ENCODE measurements at places on chromosomes 12 and 14.

GRCh38 chr12:1479645-1480044, 114.7 kb downstream of the FBXL14 start:
- no peak for DNase-seq

DNA sequence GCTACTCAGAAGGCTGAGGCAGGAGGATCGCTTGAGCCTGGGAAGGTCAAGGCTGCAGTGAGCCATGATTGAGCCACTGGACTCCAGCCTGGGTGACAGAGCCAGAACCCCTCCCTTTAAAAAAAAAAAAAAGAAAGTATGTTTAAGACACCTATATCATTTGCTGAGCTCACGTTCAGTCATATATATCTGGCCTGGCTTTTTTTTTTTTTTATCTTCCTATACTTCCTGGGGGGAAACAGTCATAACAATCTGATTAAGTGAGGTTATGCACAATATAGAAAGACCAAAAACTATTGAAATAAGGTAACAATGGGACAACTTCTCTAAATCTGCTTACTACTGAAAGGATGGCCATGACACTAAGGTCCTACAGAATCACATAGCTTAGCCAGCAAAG, 9.4 kb upstream of the ARID2 start:
- DNase-seq = no peak

GRCh38 chr12:104137001-104137901, 759 bp downstream of the NFYB start:
- DNase-seq = no peak

DNA sequence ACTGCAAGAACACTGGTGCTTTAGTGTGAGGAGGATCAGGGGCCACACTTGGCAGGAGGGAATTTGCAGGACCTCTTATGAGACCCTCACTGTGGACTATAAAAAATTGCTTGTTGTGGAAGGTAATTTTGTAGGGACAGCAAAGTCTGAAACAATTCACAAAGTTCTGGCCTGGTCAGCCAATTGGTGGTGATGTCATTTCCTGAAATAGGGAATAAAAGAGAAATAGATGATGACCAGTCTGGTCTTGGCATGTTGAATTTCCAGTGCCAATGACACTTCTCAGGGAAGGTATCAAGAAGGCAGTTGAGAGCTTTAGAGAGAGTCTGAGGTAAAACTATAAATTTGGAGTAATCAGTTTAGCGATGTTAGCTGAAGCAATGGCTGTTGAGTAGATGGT, 129.3 kb upstream of the LMNTD1 start:
- no peak for DNase-seq

DNA sequence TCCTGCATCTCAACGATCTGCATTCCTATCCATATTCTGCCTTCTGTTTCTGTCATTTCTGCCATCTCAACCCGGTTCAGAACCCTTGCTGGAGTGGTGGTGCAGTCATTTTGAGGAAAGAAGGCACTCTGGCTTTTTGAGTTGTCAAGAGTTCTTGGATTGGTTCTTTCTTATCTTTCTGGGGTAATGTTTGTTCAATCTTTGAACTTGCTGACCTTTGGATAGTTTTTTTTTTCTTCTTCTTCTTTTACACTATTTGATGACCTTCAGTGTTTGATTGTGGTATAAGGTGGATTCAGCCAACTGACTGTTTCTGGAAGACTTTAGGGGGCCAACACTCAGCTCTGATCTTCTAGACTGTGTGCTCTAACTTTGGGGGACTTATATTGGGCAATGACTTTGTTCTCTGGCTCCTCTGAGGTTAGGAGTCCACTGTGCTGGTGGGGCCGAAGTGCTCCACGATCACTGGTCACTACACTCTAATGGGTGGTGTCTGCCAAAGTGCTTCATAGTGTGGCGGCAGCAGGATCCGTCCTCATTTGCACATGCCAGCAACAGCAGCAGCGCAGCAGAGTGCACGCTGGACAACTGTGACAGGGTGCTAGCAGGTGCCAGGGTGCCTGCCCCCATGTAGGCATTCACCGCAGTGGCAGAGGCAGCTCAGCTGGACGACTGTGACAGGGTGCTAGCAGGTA, 255.8 kb downstream of the FBXL14 start:
- no peak for DNase-seq

- DNase-seq = no peak
Measured at GRCh38 chr14:40119765-40120164, 687.5 kb upstream of the FBXO33 start.

DNA sequence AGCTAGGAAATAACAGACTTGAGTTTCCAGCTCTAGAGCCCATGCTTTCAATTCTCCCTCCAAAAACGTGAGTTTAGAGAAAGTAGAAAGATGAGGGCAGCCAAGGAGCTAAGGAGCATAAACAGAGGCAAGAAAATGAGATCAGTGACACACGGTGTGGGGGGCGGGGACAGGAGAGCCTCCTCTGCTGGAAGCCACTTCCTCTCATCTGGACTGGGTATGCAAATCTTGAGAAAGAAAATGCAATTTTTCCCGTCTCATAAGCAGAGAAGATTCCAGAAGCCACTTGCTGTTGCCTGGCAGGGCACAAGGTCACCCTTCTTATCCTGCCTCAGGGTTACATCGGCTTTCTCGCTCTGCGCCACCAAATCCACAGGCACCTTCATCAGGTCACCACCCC, 6.0 kb downstream of the OR10P1 start:
- no peak for DNase-seq

- no peak for DNase-seq
Measured at GRCh38 chr12:115506822-115507559, 770.5 kb downstream of the MED13L start.

- DNase-seq = no peak
Measured at GRCh38 chr12:64694130-64695040, 64.8 kb downstream of the GNS start.

DNA sequence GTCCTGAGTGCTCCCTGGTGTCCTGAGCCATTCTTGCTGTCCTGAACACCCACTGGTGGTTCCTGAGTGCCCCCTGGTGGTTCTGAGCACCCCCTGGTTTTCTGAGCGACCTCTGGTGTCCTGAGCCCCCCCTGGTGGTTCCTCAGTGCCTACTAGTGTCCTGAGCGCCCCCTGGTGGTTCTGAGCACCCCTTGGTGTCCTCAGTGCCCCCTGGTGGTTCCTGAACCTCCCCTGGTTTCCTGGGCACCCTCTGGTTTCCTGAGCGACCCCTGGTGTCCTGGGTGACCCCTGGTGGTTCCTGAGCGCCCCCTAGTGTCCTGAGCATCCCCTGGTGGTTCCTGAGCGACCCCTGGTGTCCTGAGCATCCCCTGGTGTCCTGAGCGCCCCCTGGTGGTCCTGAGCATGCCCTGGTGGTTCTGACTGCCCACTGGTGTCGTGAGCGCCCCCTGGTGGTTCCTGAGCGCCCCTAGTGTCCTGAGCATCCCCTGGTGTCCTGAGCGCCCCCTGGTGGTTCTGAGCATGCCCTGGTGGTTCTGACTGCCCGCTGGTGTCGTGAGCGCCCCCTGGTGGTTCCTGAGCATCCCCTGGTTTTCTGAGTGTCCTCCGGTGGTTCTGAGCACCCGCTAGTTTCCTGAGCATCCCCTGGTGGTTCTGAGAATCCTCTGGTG, 473.1 kb downstream of the TMEM121 start:
- DNase-seq = no peak

DNA sequence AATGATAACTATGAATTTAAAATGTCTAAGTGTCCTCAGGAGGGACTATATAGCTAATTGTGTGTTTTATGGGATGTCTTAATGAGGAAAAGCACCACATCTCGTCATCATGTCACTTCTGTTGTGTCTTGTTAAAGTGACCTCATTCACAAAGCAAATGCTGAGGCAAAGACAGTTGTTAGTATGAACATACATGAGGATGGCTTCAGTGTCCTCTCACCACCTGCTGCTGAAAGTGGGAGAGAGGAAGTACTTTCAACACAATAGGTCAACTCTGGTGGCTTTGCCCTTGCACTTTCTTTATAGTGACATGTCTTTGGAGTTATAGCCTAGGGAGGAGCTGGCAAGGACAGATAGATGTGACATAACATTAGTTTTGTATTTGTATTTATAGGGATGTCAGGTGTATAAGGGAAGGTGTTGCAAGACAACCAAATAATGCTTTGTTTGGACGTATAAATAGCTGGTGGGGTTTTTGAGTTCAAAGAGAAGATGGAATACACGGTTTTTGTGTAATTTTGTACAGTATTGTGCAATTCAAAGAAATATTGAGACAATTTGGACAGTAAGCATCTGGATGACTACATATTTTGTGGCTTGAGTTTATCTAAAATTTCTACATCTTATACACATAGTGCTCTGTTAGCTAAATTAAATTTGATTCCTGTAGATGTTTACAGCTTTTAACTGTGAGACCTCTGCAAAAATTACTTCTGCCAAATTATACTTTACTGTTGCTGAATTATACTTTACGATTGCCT, 131.7 kb upstream of the ATP2B1 start:
- no peak for DNase-seq

DNA sequence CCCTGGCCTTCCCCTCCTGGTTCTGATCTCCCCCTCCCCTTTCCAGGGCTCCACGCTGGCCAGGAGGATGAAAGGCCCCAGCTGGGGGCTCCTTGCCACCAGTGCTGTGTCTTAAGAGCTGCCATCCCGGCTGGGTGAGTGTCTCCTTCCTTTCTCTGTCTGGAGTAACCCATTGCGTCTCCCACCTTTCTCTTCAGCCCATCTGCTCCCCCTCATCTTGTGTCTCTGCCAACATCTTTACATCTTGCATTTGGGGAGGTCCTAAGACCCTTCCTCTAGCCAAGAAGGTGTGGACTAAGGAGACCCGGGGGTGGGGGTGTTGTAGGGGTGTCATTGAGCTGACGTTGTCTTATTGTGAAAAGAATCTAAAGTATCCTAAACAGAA, 505 bp downstream of the BCL2L2 start:
- no peak for DNase-seq

GRCh38 chr12:113565368-113565767, 93.7 kb upstream of the LHX5 start:
- DNase-seq = no peak

- no peak for DNase-seq
Measured at GRCh38 chr12:121224591-121224990, 14.7 kb downstream of the P2RX4 start.

GRCh38 chr14:68626386-68626785, 166.5 kb downstream of the ZFP36L1 start:
- no peak for DNase-seq

DNA sequence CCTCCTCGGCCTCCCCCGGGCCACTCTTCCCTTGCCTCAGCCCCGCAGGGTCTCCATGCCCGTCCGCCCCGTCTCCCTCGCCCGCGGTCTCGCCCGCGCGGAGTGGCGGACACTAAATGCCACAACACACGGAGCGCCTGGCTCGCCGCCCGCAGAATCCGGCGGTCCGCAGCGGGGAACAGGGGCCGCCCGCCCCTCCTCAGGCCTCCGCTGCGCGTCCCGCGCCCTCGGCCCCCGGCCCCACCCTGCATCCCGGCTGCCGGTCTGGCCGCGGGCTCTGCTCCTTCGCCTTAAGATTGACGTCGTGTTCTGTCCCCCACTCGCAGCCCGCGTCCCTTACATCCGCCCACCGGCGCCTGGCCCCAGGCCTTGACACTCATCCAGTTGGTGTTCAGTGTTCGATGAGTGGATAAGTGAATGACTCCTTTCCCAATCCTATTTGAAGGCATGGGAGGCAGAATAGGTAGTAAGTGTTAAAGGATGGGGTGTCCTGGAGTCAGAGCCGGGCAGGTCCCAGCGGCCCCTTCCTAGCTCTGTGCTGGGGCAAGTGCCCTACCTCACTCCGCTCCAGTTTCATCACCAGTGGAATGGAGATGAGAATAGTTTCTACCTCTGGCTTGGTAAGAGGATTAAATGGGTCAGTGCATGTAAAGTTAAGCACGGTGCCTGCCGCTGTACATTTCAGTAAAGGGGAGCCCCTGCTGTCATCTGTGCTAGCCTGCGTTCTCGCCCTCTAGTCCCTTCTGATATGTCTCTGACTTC, 622 bp downstream of the TECPR2 start:
- peak; percentile 6 for DNase-seq

DNA sequence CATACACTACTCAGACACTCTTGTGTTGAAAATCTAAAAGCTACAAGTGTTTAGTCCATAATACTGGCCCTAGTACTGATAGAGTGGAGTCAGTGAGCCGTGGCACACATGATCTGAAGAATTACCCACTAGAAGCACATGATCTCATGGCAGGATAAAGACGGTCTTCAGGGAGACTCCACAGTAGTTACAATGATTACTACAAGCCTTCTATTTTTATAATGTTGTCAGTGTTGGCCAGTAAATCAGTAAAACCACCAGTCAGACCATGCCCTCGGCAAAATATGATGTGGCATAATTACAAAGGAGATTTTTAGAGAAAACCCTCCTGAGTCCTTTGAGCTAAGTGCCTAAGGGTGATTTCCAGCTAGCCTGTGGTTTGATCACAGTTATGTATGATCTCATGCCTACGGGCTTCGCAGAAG, 114.9 kb downstream of the PDZRN4 start:
- no peak for DNase-seq

DNA sequence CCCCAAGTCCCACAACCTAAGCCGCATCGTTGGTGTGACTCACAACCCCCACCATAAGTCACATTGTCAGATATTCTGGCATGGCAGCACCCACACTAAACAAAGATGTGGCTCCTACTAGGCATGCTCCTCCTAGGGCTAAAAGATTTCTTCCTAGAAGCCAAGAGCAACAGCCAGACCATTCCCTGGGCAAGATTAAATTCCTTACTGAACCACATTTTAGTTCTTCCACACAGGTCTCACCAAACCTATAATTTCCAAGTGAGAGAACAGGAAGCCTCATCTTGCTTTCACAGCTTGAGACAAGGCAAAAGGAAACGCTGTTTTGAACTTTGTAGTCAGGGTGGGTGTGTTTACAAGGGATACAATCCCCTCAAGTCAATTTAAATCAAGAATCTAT, 632.8 kb downstream of the DIO2 start:
- no peak for DNase-seq

DNA sequence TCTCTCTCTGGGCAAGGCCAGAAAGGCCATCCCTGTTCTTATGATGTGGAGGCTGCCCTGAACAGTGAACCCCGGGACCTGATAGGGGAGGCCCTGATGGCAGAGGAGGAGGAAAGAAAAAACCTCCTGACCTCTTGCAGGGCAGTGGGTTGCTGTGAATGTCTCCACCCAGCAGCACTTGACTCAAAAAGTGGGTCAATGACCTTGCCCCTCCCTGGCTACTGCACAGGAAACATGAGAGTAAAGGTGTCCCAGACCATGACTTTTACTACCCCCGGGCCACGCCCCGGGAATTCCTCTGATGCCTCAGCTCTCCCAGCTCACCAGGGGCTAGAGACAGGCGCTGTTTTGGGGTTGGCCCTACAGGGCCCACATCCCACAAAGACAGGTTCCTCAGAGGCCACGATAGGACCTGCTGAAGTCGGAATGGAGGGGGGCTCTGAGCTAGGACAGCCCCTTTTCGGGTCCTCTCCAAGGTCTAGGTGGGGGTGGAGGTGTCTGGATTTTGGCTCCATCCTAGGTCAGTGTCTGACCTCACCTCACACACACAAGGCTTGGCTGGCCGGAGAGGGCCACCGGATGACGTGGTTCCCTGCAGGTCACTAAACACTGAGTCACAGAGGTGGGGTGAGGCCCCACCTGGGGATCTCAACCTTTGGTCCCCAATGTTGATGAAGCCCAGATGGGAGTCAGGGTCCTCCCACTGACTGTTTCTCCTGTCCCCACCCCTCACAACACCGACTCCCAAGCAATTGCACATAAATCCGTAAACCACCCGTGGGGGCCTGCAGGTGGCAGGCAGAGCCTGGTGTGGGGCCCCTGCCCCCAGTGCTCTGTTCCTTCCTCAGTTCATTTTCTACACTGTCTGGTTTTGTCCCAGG, 1.6 kb downstream of the RHOF start:
- DNase-seq = no peak

GRCh38 chr12:104469066-104469465, 12.3 kb downstream of the CHST11 start:
- no peak for DNase-seq
